Activated naive CD4-positive, alpha-beta T cell treated with anti-CD3 and anti-CD28 coated beads, Interleukin-2, amount 50 U/mL, for 72 hours (primary cell): ENCODE measurements at places on chromosomes 16 and 17. TPM values are rescaled to one million over a fixed set of nuclear protein-coding genes. Genes with fewer than 3 reads are reported as not detected.
A peak's percentile ranks its signal among the peaks of the same experiment; 100 is the strongest.

DNA sequence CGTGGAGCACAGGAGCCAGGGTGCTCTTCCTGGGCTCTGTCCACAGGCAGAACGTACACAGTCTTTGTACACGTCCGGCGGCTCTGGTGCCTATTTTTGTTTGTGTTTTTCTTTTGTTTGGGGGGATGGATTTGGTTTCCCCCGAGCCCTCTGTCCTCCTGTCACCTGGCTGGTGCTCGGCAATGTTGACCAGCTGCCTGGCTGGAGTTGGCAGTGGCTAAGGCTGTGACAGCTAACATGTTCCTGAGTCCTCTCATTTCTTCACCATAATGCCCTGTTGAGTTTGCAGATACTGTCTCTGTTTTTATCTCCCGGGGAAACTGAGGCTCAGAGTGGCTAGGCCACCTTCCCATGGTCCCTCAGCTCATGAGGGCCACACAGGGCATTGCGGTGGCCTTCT is 25.7 kb downstream of the MAPT start:
- no peak for DNase-seq

DNA sequence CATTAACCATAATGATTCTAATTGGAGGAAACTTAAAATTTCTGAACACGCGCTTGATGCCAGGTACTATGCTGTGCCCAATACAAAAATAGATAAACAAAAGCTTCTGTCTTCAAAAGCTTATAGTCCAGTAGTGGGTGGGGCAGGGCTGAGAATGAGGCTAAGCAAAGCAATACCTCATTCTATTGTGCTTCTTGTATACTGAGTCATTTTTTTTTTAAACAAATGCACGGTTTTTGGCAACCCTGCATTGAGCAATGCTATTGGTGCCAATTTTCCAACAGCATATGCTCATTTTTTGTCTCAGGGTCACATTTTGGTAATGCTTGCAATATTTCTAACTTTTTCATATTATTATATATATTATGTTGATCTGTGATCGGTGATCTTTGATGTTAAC is 34.7 kb upstream of the HNF1B start:
- DNase-seq: no peak

DNA sequence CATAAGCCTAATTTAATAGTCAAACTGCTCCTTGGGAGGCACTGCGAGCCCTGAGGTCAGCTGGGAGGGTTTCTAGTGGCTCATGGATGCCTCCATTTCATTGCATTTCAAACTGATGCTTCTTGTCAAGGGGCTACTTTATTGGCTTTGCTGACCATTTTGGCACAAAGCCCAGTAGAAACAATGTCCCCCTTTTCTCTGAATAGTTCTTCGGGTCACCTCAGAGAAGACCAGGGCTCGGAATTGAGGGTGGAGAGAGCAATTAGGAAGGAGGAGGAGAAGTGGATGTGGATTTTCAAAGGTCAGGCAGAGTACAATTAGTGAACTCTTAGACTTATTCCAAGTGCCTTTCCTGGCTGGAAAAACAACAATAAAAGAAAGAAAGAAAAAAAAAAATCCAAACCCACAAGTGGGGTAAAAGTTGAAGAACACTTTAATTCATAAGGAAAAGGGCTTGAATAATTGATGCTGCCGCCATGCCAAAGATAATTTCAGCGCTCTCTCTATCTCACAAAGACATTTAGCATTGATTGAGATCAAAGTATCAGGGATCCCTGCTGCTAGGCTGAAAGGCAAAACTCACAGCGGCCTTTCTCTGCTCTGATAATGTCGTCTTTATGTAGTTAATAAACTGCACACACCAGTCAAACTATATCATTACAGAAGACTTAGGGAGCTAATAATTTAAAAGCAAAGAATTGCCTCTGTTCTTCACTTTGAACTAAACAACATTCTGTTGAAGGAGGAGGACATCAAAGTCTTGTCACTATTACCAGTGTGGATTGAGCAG is 122.7 kb downstream of the RGS9 start:
- DNase-seq: no peak

- no peak for DNase-seq
These were observed 1.7 kb upstream of the DBNDD1 start for GRCh38 chr16:90020838-90021382.

- peak; percentile 44 for DNase-seq
These were observed 4.1 kb upstream of the PITPNA start for GRCh38 chr17:1566505-1567199.

DNA sequence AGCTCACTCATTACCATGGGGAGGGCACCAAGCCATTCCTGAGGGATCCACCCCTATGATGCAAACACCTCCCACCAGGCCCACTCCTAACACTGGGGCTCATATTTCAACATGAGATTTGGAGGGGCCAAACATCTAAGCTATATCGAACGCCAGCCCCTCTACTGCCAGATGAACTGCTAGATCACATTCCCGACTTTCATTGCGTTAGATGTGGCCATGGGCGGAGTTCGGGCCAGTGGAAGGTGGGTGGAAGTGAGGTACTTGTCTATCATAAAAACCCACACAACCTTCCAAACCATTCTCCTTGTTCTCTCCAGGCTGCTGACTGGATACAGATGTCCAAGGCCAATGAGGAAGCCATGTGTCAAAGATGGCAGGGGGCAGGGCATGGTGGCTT is 27.0 kb upstream of the ANKRD40CL start:
- no peak for DNase-seq

- DNase-seq: no peak
These were observed 8.4 kb downstream of the SLC16A3 start for GRCh38 chr17:82237083-82237745.

DNA sequence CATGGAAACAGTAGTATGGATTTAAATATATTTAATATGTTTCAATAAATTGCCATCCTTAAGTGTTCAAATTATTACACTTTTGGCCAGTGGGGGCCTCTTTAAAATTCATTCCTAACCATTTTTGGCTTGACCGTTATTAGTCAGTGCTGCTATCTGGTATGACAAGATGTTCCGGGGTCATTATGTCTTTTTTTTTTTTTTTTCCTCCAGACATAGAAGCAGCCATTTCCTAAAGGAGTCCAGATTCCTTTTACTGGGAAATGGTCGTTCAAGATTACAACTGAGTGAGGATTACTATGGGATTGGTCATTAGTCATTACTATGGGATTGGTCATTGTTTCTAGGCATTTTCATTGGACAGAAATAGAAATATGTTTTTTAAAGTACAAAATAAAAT is 53.4 kb downstream of the NF1 start:
- DNase-seq: no peak

GRCh38 chr16:3920206-3920605 is 39.7 kb upstream of the CREBBP start:
- DNase-seq: no peak

DNA sequence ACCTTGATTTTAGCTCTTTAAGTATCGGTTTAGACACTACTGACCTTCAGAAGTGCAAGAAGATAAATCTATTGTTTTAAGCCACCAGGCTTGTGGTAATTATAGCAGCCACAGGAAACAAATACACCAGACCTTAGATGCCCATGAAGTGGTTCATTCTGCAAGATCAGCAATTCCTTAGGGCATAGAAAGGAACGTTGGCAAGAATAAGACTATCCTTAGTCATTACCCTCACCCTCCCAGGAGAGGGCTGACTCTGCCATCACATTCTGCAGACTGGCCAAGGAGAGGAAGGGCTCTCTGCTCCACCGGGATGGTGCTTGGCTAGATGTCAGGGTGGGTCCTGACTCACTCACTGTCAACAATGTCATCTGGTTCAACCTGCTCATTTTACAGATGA is 14.1 kb upstream of the NDEL1 start:
- no peak for DNase-seq

MMP25 gene
- total RNA-seq: 2.0 TPM

CRYBA1 gene
- total RNA-seq: not detected

PIMREG gene
- 13.0 TPM for total RNA-seq

TNFRSF17 gene
- not detected for total RNA-seq

LGALS9B gene
- total RNA-seq: not detected

HCRT gene
- total RNA-seq: not detected

CCDC200 gene
- total RNA-seq: 0.48 TPM
